Activated CD4-positive, alpha-beta T cell treated with anti-CD3 and anti-CD28 coated beads, Interleukin-2, Interleukin-4, amounts not matched to agents 100 ng/mL and 50 ng/mL, durations not matched to agents 16 hours and 8 hours (primary cell): ENCODE measurements at places on chromosomes 13 and 19.
A peak's percentile ranks its signal among the peaks of the same experiment; 100 is the strongest.

- DNase-seq: no peak
Measured at GRCh38 chr13:110698689-110699088, 7.2 kb downstream of the CARS2 start.

- DNase-seq: peak; percentile 9
Measured at GRCh38 chr13:24922387-24922744, 158.4 kb downstream of the RNF17 start.

- DNase-seq: peak; percentile 67
Measured at GRCh38 chr19:16324384-16325160, at the start of gene KLF2. KLF2 (plus strand) TSS chr19:16324826; CDS start chr19:16324924, 98 bp downstream.

DNA sequence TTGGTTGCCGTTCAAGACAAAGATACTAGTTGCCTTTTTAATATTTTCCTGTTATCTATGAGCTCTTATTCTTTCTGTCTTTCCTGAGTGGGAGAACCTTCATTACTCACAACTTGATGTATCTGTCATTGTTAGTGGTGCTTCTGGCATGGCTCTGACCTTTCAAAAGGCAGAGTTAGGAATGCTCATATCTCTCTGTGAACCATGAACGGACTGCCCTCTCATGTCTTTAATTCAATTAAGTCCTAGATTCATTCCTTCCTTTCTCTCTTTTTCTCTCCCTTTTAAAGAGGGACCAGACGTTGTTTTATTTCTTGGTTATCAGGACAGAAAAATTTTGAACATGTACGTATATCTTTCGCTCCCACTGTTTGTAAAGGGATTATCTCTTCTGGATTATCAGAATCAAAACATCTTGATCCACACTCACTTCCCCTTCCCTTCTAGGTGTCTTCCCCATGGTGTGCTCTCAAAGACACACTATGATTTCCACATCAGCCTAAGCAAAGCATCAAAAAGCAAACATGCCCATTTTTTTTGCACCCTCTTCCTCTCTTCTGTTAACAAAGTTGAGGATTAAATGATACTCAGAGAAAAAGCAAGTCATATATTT, 90.3 kb downstream of the LRCH1 start:
- no peak for DNase-seq

DNA sequence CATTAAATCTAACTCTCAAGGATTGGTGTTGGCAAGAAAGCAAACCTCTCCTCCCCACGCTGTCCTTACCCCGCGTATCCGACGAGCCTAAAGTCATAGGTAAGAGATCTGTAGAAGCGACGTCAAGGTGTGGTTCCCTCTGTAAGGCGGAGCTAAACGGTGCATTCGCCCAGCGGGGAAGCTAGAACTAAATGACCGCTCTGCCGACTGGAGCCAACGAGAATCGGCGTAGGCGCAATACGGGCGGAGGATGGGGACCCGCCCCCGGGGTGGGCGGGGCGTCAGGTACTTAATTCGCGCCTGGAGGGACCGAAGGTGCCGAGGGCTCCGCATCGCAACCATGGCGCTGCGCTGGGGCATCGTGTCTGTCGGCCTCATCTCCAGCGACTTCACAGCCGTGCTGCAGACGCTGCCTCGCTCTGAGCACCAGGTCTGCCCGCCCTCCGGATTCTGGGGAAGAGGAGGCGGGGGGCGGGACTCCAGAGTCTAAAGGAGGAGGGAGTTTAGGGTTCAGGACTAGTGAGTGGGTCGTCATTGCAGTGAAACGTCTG, at the start of gene DHDH:
TSS of gene DHDH (plus strand) at position 318 of the 551 bp plus-strand sequence. CDS start at position 341, 23 bp downstream.
- peak; percentile 74 for DNase-seq
